Urinary bladder (tissue), 4 donors: ENCODE measurements at places on chromosomes 13 and 19. TPM values are rescaled to one million over a fixed set of nuclear protein-coding genes. Genes with fewer than 3 reads are reported as not detected.

Gene B3GNT3
- polyA plus RNA-seq, result 6.5 TPM

GRCh38 chr19:3518255-3518654 lies 12.1 kb downstream of the FZR1 start:
- DNase-seq, result no peak

Gene GPR18
- polyA plus RNA-seq, result not detected

- no peak for DNase-seq
These were observed 44.7 kb downstream of the SMARCA4 start for GRCh38 chr19:11005521-11005920.

DNA sequence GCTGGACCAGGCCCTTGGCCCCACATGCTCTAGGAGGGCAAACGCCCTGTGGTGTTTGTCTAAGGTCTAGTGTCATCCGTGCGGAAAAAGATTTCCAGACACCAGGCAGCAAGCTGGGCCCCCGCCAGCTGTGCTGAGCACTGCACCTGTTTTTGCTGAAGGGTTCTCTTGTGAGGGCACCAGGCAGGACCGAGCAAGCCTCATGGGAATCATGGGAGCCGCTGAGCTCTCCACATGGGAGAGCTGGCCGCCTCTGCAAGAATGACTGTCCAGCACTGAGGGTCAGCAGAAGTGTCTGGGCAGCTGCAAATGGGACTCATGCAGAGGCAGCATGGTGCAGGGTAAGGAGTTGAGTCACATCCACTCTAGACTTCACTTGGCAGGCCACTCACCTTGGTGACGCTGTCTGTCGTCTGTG lies 12.0 kb downstream of the B3GNT8 start:
- DNase-seq, result no peak

GRCh38 chr19:15402411-15403150 lies 16.2 kb downstream of the AKAP8L start:
- DNase-seq, result no peak

GRCh38 chr19:8681345-8682029 lies 17.1 kb downstream of the ACTL9 start:
- DNase-seq, result no peak

GRCh38 chr13:26895808-26896466 lies 135.4 kb upstream of the GPR12 start:
- DNase-seq, result no peak

- no peak for DNase-seq
These were observed 3.4 kb upstream of the ZNF333 start for GRCh38 chr19:14686411-14686810.

Gene FCAR
- polyA plus RNA-seq, result 0.67 TPM

- DNase-seq, result no peak
These were observed 84.1 kb upstream of the FNDC3A start for GRCh38 chr13:48891586-48891985.

DNA sequence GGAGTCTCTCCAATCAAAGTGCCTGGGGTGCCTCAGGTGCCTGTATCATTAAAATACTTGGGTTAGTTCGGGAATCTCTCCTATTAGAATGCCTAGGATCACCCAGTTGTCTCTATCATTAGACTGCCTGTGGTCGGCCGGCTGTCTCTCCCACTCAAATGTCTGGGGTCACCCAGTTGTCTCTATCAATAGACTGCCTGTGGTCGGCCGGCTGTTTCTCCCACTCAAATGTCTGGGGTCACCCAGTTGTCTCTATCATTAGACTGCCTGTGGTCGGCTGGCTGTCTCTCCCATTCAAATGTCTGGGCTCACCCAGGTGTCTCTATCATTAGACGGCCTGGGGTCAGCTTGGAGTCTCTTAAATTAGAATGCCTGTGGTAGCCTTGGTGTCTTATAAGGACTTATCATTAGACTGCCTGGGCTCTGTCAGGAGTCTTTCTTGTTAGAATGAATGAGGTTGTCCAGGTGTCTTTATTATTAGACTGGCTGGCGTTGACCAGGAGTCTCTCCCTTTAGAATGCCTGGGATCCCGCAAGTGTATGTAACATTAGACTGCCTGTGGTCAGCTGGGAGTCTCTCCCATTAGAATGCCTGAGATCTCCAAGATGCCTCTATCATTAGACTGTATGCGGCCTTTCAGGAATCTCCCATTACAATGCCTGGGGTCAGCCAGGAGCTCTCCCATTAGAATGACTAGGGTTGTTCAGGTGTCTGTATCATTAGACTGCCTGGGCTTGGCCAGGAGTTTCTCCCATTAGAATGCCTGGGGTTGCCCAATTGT lies 1555.5 kb downstream of the UQCRFS1 start:
- DNase-seq, result no peak

DNA sequence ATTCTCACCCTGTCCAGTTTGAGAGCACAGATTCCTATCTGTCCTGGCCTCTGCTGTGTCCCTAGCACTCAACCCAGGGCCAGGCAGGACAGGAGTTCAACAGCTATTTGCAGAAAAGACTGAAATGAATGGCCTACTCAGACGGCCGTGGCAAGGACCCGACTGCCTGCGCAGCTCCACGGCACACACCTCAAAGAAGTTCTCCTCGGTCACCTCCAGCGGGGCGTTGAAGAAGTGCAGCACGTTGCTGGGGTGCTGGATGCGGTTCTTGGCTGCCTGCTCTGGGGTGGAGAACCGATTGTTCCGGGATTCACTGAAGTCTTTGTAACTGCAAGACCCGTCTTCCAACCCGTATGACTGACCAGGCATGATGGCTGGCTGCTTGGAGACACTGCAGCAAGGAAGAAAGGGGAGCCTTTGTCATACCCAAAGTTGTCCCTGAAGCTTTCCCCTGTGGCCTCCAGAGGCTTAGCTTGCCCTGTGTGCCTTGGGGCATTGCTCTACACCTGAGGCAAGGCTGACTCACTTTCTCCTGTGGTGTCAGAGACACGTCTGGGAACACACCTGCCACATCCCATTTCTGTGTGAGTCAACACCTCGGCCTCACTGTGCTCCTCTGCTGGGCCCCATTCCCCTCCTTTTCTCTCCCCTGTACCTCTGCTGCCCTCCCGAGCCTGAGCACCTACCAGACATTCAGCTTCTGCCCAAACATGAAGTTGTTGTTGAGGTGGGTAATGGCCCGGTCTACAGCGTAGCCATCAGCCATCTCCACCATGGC lies 6.8 kb upstream of the ECH1 start:
- no peak for DNase-seq

- DNase-seq, result peak; percentile 80
These were observed 23.3 kb downstream of the PBX4 start for GRCh38 chr19:19595171-19595701.

Gene LYPD3
- 7.7 TPM for polyA plus RNA-seq

DNA sequence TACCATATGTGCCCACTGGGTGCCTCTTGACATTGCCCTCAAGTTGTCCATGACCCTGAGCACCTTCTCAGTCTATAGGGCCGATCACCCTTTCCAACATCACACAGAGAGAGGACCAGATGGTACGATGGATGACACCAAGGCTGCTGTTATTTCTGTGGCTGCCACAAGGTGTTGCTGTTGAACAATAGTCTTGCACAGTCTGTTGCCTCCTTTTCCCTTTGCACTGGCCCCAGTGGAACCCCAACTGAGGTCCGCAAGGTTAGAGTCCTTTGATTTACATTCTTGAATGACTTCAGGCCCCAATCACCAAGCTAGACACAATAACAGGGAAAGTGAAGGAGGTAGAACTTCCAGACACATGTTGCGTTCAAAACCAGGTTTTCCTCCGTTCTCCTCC lies 52.0 kb downstream of the TINCR start:
- no peak for DNase-seq

DNA sequence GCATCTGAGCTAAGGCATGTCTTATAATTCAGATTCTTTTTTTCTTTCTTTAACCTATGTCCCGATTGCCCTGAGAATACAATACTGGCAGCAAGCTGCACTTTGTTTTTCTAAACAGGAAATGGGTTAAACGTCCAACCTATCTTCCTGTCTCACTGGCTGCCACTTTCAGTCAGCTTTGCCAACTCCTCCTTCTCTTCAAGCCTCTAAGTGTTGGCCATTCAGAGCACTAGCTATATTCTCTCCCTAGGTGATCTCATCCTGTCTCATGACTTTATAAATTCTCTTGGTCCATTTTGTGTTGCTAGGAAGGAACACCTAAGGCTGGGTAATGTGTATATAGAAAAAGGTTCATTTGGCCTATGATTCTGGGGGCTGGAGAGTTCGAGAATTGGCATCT lies 109.5 kb upstream of the TSC22D1 start:
- DNase-seq, result no peak

Gene CLIP3
- 79.5 TPM for polyA plus RNA-seq
